ELR (cell line): ENCODE measurements at places on chromosomes 12 and 14.

DNA sequence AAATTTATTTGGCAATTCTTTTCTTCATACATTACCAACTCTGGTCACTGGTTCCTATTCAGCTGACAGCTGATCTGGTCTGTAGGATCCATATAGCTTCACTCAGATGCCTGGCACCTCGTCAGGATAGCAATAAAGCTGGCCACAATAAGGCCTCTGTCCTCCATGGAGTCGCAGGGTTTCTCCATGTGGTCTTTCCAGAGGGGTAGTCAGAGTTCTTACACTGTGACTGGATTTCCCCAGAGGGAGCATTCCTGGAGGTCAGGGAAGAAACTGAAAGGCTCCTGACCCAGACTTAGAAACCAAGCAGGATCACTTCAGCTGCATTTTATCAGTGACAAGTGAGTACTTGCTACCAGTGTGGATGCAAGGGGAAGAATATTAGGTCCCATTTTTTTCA is 34.9 kb upstream of the SIX1 start:
- no peak for DNase-seq

DNA sequence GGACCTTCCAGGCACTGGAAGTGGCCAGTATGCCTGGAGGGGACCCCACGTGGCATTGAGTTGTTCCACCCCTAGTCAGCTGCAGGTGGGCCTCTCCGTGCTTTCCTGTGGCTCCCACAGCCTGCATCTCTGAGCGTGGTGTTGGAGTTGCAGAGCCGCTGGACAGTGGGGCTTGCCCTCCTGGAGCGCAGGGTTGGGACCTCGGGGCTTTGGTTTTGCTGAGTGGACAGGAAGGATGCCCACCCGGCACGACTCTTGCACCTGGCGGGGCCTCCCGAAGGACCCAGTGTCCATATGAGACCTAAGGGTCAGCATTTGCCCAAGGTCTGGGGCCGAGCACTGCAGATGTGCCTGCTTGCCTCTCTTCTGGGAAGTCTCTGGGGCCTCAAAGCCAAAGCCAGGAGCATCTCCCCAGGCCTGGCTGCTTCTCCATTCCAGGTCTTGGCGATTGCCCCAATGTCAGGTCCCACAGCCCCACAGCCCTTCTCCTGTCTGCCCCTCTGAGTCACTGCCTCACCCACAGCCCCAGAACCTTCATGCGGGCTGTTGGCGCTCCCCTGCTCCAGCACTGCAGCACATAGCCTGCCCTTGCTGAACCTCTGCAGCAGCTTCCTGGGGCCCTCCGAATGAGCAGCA is 1.5 kb downstream of the PACS2 start:
- no peak for DNase-seq

DNA sequence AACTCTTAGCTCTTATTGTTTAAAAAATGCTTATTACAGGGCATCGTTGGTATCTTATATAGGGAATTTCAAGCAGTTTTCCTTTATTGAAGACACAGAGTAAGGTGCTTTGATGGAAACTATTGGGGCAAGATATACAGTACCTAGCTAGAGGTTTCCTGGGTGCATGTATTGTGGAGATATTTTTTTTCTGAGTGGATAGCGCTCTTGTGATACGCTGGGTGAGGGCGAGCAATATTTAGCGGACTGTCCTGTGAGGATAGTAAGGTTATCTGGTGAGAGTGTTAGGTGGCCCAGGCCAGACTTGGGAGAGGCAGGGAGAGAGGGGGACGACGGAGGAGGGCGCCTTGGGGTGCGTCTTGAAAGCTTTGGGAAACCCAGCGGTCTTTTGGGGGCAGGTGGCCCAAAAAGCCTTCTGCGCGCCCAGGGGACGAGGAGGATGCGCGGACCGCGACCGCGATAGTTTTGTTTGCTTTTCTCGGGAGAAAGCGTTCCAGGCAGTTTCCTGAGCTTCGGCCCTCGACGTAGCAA is 596 bp upstream of the BICD1 start:
- DNase-seq, result no peak

DNA sequence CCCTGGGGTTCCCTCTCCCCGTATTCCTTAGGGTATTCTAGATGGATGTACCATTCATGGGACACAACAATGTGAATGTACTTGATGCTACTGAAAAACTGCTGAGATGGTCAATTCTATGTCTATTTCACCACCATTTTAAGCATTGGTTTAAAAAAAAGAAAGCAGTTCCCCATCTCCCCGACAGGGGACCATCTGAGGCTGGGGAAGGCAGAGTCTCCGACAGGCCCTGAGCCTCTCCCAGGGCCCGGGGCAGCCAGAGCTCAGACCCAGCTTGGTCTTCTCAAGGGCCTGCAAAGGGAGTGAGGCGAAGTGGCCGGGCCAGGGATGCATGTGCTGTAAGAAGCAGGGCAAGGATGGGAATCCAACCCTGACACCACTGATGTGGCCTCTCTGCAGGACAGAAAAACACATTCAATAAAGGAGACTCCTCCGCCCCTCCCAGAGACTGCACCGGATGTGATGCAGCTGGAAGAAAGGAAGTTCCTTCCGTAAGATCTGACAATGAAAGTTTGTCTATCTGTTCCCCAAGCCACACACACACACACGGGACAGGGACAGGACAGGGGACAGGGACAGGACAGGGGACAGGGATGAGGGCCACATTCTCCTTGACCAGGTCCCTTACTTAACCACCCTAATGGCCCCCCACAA is 234.1 kb downstream of the BCL11B start:
- no peak for DNase-seq

DNA sequence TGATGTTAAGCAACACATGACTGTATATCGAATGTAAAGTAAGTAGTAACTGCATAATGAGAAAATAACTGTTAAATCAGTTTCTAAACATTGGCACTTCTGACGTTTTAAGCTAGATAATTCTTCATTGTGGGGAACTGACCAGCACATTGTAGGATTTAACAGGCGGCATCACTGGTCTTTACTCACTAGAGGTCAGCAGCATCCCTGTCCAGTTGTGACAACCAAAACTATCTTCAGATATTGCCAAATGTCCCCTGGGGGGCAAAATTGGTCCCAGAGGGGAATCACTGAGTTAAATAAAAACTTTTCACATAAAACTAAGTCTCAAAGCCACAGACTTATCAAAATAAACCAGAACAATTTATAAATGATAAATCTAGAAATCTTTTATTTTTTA is 65.3 kb downstream of the BLTP3B start:
- peak; percentile 15 for DNase-seq

- no peak for DNase-seq
These were observed 20.0 kb downstream of the RHOJ start for GRCh38 chr14:63224196-63224595.

GRCh38 chr12:57012600-57013465 is 3.5 kb downstream of the TAC3 start:
- DNase-seq, result no peak

- DNase-seq, result peak; percentile 19
These were observed 121.4 kb downstream of the SMOC1 start for GRCh38 chr14:70000601-70001000.

DNA sequence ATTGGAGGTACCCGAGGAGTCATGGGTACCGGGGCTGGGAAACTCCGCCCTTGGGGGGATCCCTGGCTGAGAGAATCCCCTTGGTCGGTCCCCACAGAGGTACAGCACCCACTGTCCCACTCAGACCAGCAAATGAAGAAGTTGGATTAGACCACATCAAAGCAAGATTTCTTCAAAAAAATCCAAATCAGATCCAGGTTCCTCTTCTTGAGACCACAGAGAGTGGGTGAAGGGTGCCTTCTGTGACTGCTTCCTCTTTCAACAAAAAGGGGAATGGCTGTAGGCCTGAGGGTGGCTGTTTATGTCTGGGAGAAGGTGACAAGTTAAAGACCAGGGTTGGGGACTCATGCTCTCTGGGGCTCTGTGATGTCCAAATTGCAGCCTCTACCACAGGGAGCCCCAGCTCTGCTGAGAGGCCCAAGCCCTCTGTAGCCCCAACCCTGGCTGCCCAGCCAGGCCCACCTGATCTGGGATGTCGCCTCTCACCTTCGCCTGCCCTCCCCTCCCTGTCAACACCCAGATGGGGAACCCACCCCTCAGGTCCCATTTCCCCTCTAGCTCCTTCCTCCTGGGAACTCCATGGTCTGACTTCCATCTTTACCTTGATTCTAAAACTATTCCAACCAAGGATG is 50.9 kb downstream of the ZFP36L1 start:
- DNase-seq, result no peak

DNA sequence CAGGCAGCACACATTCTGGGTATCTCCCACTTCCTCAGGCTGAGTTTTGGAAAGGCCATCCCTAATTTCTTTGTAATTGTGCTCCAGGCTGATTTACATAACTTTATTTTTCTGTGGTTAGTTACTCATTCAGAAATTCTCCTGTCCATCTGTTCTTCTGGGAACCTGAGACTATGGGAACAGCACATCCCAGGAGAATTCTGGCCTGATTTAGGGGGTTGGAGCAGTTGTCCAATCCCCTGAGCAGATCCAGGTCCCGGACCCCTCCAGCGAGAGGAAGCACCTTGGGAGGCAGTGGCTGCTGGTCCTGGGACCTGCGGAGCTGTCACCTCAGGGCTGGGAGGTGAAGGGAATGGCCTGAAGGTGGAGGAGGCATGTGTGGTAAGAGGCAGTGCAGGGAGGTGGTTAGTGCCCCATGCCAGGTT is 40.4 kb downstream of the TSPAN9 start:
- peak; percentile 95 for DNase-seq

- peak; percentile 8 for DNase-seq
These were observed 2.0 kb upstream of the GALC start for GRCh38 chr14:87994974-87995373.

DNA sequence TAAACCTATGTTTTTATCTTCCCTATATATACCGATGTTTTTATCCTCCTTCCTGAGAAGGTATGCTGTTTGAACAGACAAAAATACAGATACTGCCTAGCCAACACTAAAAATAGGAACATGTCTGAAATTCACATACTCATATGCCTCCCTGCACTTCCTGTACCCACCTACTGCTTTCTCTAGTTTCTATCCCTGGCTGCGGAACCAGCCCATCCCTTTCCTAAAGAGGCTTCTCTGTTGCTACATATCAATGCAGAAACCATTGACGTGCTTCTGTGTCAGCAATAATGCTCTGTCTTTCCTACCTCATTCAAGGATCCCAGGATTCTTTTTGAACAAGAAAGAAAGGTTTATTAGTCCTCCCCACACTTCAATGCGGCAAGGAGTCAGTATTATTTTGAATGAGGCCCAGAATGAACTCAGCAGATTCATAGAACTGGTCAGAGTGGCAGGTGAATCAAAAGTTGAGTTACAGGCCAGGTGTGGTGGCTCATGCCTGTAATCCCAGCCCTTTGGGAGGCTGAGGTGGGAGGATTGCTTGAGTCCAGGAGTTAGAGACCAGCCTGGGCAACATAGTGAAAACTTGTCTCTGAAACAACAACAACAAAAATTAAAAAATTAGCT is 67.8 kb upstream of the NAP1L1 start:
- no peak for DNase-seq

DNA sequence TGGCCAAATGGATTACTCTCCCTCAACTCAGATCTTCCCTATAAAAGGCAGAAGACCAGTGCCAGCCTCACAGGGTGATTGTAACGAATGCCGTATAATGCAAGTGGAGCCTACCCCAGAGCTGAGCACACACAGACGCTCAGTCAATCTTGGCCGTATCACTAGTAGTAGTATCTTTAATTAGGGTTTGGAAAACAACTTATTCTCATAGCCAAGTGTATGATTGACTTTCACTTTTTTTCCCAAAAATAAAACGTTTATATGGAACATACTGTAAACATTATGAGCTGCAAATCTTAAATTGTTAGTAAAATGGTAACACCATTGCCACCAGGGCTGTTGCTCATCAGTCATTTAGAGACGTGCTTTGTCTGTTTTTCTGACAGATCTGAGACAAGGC is 30.4 kb downstream of the PLEKHG7 start:
- DNase-seq, result no peak

GRCh38 chr12:93902736-93903562 is 225.8 kb downstream of the CRADD start:
- DNase-seq, result no peak
